CD4-positive, alpha-beta T cell treated with Interleukin-6 for 4 hours (primary cell): ENCODE measurements at places on chromosomes 3 and 15.

GRCh38 chr3:191425322-191425734 lies 35.6 kb upstream of the PYDC2 start:
- DNase-seq, result no peak

- DNase-seq, result no peak
These were observed 56.0 kb upstream of the FLNB start for GRCh38 chr3:57952208-57952631.

DNA sequence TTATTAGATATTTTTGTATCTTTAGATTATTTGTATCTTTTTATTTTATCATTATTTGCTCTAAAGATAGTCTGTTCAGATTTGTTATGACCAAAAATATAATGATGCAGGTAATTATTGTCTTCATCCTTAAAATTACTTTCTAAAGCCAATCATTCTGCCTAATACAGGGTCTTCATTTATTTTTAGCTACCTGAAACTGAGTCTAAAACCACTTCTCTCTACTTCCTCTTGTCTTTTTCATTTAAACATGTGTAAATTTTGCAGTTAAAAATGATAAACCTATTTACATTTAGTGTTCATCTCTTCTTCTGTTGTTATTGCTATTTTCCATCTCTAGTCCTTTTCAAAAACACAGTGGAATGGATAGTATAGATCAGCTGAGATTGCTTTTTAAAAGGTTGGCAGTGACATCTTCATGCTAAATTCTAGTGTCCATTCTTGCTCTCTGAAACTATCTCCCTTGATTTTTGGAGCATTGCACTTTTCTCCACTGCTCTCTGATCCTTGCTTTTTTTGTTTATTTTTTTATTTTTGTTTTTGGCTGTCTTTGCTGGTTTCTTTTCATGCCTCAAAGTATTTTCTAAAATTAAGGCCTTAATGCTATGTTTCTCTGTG lies 91.8 kb downstream of the UBE2E2 start:
- DNase-seq, result no peak

DNA sequence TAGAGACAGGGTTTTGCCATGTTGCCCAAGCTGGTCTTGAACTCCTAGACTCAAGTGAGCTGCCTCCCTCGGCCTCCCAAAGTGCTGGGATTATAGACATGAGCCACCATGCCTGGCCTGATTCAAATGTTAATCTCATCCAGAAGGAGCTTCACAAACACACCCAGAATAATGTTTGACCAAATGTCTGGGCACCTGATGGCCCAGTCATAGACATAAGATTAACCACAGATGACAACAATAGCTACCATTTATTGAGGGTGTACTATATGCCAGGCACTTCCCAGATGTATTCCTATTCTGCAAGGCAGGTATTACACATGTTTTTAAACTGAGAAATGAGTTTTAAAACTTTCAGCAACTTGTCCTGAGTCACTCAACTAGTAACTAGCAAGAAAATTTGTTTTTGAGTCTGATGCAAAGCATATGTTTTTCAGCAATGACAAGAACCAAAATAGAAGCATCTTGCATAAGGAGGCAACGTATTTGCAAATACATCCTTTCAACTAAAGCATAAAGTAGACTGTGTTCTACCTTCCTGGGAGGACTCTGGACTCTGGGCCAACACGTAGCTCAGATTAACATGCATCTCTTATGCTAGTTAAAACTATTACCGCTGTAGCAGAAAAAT lies 8.1 kb upstream of the SPG21 start:
- DNase-seq, result no peak

DNA sequence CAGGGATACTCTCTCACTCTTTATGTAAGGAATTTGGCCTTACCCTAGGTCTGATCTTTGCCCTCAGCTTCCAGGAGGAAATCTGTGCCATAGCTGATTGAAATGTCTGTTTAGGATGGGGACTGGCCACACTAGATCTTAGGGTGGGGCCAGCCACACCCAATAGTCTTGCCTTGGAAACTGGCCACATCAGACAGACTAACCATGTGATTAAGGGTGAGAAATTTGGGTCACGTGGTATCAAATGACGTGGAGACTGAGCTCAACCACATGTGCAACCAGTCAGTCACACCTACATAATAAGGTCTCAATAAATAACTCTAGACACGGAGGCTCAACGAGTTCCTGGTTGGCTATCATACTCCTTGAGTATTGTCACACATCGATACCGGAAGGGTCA lies 113.5 kb downstream of the CNTN3 start:
- no peak for DNase-seq

GRCh38 chr15:86041399-86041798 lies 38.3 kb upstream of the AGBL1 start:
- DNase-seq, result no peak

DNA sequence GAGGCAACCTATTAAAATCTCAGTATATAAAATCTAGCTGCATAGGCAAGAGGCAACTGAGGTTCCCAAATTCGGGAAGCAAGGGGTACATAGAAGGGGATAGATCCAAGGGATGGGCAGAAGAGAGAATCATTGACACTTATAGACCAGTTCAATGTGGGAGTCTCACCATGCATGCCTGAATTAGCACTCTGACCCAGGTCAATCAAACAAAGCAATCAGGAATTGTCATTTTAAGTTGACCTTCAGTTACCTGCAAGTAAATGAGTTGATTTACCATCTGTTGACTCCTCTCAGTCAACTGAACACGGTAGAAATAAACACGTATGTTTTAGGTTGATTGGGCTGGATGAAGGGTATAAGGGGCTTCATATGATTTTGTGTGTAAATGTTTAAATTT lies 33.4 kb upstream of the PIAS1 start:
- no peak for DNase-seq

DNA sequence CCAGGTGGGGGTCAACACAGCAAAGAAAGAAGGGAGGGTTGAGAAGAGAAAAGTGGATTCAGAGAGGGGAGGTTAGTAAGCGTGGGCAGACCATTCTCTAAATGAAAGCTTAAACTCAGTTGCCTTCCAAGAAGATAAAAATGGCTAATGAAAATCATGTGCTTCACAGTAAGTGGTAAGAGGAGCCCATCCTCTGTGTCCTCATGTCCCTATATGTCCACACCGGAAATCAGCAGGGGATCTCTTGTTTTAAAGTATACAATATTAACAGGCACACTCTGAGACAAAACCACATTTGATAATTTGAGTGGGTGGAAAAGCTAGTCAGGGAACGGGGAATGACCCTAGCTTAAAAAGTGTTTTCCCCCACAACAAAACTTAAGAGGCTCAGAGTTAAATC lies 4.4 kb upstream of the FOXP1 start:
- DNase-seq, result no peak

- DNase-seq, result peak; percentile 78
These were observed 58.2 kb downstream of the RAB7A start for GRCh38 chr3:128784232-128784631.

- no peak for DNase-seq
These were observed 192.2 kb downstream of the FOXP1 start for GRCh38 chr3:71391361-71391760.

DNA sequence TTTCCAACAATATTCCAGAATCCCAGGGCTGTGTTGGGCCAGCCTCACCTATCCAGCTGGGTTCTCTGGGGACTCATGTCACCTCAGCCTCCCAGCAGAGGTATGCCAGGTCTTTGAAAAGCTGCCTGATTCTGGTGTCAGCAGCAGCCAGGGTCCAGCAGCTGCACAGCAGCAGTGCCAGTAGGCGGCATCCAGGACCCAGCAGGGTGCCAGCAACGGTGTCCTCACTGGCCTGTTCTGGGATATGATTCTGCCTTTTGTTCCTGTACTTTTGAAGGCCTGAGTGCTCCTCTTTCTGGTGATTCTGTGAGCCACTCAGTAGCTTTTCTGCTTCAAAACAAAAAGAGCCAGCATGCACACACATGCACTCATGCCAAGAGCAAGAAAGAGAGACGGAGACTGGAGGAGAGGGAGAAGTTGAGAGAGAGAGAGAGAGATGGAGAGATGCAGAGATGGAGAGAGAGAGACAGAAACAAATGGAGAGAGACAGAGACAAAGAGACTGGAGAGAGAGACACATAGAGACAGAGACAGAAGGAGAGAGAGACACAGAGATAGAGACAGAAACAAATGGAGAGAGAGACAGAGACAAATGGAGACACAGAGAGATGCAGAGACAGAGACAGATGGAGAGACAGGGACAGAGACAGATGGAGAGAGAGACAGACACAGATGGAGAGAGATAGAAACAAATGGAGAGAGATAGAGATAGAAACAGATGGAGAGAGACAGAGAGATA lies 205.7 kb downstream of the UACA start:
- no peak for DNase-seq

- DNase-seq, result no peak
These were observed 205.6 kb downstream of the TP63 start for GRCh38 chr3:189836795-189837194.

DNA sequence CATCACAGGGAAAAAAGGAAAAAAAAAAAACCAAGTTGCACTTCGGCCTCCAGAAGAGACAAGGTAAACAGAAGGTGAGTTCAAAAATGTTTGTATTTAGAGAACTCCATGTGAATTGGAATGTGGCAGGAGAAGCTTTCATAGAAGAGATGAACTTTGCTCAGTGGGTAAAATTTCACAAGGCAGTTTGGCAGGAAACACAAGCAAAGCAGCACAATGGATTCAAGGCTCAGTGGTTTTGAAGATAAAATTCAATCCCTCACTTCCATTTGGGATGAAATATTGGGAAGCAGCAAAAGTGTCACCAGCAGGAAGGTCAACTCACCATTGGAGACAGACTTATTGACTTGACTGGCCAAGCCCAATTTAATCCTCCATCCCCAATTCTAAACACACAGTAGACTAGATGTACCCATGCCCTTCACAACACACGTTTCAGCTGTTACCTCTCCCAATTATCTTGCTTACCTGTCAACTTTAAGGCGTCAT lies 256.7 kb upstream of the ICE2 start:
- DNase-seq, result no peak

GRCh38 chr15:74776821-74777768 lies 4.8 kb upstream of the CSK start:
- peak; percentile 71 for DNase-seq

DNA sequence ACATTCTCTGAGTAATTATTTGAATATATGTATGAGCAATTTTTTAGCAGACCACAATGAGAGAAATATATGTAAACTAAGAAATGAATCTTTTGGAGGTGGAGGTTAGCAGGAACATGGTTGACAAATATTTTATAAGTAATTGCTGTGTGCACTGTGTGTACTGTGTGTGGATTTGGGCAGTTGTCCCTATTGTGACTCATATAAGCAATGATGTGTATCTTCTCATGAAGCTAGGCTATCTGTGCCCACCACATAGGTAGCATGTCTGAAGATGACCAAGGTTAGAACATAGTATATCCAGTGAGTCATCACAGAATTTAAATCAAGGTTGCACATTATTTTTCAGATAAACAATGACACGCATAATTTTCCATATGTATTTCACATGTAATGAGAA lies 713.9 kb upstream of the GBE1 start:
- no peak for DNase-seq

- no peak for DNase-seq
These were observed 5.5 kb downstream of the IL12A start for GRCh38 chr3:159994182-159994581.

DNA sequence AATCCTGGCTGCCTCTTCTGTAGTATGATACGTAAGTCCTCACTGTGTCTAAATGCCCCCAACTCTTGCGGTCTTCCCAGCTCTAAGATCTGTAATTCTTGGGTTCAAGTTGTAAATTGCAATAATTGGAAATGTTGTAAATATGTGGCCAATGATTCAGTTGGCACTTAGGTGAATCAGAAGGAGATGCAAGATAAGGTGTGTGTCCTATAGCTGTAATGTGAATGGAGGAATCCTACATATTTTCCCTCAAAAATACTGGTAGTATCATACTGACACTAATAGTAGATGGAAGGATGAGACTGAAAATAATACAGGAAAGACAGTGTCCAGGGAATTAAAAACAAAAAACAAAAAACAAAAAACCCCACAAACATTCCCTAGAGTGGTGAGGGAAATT lies 3.5 kb upstream of the ST3GAL6 start:
- DNase-seq, result no peak

GRCh38 chr3:143024351-143024960 lies 23.1 kb downstream of the U2SURP start:
- DNase-seq, result no peak

DNA sequence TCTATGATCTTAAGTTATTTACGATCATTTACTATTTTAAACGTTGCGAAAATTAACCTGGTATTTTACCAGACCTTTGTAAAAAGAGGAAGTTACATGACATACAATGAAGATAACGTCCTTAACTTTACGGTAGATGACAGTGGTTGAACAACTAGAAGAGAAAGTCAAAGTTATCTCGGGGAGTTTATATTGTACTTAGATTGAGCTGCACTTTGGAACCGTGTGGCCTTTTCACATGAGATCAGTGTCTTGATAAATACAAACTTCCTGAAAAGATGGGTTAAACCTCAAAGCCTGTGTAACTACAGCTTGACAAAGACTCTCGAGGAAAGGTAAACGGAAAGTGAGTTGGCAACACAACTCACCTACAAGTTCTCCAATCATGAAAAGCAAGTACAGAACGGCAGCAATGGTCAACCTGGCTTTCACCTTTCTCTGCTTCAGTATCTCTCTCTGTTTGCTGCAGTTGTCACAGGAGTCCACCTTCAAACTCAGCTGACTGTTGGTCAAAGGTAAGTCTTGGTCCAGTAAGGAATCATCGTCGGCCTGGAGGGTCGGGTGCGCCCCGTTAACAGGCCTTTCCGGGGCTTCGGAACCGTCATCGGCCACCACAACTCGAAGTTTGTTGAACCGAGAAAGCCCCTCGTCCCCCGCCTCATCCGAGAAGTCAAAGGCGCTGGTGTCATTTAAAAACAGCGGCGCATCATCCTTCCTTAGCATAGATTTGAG lies 793 bp downstream of the SLC30A4 start:
- DNase-seq, result peak; percentile 3

DNA sequence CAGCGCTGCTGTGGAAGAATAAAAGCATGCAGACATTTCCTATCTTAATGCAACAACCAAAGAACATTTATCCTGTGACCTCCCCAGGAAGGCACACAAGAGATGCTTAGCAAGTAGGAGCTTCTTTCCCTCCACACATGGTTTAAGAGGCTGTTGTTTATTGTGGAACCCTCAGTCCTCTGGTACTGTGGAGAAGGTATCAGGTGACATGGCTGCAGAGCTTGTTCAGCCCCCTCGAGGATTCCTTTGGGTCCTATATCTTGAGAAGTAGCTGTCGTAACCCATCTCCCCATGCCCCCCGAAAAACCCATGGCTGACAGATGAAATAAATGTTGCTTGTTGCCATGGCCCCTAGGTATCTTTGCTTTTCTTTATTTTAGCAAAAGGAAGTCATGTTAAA lies 20.3 kb upstream of the ETV5 start:
- DNase-seq, result no peak

DNA sequence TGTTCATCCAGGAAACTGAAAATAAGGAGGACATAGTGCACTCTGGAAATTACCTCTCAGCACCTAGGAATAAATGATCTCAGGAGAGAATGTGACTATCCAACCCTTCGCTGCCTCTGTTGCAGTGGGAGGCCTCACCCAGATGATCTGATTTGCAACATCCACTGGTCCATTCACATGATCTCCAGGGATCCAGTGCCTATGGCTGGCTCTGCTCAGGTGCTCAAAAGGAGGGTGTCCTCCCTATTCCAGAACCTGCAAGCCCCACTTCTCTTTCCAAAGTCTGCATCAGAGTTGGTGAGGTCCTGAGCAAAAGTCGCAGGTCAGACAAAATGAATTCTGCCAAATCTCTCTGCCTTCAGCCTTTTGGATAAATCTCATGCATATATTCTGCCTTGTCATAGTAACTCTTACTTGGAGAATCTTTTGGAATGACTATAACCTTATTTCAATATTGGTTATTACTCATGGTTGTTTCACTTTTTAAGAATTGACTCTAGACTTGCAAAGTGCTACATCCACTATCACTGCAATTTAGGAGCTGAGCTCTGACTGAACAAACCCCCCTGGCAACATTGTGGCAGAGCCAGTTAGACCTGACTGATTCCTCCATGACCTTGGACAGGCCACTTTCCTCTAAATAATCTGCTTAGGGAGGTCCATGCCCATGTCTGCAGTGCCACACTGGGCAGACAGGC lies 295.1 kb downstream of the EPHB1 start:
- no peak for DNase-seq
